ENCODE measurements at places on chromosomes 11 and 22.

- DNase-seq, result no peak
Observed at GRCh38 chr22:44497218-44497904, 672 bp downstream of the RTL6 start.

- no peak for DNase-seq
Observed at GRCh38 chr11:114790910-114791309, 112.6 kb downstream of the NXPE2 start.

DNA sequence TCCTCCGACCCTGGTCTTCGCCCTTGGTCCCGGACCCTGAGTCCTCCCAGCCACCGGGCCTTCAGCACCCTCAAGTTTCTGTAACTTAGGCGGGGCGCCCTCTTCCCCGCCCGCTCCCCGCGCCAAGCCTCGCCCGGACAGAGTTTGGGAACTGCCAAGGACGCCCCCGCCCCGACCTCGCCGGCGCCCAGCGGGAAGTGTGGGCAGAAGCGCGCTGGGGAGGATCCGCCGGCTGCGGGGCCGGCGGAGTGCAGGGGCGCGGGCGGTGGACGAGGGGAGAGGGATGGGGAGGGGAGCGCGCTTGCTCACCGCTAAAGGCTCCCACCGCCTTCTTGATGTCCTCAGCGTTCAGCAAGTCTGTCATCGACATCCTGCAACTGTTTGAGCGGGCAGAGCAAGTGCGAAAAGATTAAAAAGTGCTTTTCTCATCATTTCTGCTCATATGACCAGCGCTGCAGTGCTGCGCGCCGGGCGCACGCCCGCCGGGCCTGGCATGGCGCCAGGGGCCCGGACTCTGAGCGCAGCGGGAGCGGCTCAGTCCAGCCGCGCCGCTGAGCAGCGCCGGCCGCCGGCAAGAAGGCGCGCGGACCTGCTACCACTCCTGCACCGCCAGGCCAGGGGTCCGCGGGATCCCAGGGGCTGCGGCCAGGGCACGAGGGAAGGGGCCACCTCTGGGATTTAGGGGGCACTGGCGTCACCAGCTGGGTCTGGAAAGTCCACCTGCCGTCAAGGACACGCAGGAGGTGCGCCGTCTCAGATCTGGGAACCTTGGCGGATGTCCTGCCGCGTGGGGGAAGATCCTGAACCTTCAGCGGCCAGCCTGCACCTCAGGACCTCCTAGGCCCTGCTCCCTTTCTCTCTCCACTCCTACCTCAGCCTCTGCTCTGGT is at the start of gene PVALB:
TSS of gene PVALB (minus strand) at position 400 of the 889 bp plus-strand sequence. CDS start at position 370, 30 bp downstream.
- DNase-seq, result peak; percentile 39

DNA sequence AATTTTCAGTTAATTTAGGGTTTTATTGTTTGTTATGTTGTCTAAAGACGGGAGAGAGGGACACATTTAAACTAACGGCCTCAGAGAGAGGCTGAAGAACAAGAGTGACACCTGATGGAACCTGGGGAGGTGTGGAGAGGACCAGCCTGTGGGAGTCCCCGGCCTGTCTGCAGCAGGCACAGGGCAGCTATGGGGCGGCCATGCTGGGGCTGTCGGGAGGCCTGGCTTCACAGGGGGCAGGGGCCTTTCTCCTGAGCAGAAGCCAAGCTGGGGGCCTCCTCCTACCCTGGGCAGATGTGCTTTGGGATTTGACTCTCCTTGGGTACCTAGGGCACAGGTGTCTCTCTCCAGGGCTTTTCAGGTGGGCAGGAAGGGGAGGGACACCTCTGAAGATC is 21.9 kb downstream of the RELT start:
- no peak for DNase-seq

GRCh38 chr22:16834971-16835370 is 9.8 kb upstream of the XKR3 start:
- no peak for DNase-seq

- DNase-seq, result no peak
Observed at GRCh38 chr11:48032721-48033120, 52.4 kb downstream of the PTPRJ start.

- no peak for DNase-seq
Observed at GRCh38 chr11:111069066-111069465, 176.5 kb upstream of the POU2AF2 start.

DNA sequence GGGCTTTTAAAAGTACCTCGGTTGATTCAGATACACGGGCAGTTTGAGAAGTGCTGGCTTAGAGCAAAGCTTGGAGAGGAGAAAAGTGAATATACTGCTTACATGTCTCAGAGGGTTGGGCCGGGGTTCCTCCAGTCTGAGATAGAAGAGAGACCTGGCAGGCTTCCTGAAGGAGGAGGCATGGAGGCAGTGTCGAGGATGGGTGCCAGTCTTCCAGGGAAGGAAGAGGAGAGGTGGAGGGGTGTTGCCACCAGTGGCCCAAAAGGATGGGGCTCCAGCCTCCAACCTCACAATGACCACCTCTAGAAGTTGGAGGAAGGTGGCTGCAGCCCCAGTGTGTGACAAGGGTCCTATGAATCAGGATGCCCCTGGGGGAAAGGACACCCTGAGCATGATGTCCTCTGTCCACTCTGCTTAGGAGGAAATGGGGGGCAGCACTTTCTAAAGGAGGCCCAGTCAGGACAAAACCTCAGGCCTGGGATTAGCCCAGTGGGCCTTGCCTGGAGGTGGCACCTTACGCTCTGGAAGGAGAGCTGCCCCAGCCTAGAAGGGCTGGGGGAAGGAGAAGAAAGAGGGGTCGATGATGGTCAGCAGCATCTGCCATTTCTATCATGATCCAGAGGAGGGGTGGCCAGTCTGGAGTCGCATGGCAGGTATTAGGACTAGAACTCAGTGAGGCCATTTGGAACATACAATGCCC is 65.2 kb downstream of the CD82 start:
- DNase-seq, result no peak

DNA sequence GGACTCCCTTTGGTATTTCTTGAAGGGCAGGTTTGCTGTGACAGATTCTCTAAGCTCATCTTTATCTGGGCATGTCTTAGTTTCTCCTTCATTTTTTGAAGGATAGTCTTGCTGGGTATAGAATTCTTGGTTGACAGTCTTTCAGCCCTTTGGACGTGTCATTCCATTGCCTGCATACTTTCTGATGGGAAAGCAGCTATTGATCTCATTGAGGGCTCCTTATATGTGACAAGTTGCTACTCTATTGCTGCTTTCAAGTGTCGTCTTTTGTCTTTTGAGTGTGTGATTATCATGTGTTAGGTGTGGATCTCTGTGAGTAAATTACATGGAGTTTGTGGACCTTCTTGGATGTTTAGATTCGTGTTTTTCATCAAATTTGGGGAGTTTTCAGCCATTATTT is 21.9 kb downstream of the IGHMBP2 start:
- DNase-seq, result no peak

DNA sequence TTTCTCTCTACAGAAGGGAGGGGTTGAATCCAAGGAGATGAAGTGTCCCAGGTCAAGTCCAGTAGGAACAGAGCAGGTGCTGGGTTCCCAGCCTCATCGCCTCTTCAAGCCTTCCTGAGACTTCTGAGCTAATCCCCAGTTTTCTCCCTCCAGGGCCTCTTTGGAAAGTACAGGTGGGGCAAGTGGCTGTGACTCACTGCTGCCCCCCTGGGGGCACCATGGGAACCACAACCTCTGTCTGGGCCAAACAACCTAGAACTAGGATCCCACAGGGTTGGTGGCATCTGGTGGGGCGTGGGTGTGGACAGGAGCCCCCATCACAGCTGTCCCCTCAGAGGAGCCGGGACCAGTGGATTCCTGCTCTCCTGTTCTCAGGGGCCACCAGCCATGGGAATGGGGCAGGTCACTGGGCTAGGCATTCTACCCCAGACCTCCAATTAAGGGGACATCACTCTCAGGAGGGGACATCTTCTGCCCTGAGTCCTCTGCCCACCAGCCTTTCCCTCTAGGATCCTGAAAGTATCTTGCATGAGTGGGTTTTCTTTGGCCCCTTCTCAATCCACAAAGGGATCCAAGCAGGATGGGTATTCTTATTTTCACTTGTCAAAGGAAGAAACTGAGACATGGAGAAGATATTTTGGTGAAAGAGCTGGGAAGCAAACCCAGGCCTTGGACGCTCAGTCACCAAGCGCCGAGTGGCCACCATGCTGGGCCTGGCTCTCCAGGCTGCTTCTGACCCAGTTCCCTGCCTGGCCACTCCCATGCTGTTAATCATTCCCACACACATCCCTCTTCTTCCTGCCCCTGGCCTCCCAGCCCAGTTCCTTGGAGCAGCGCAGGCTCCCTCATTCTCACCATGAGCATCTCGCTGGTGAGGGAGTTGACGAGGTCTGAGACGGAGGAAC is 23.8 kb downstream of the LRRC10B start:
- DNase-seq, result peak; percentile 19

GRCh38 chr22:49845241-49845640 is 8.4 kb upstream of the ZBED4 start:
- DNase-seq, result no peak

- no peak for DNase-seq
Observed at GRCh38 chr11:116500026-116500946, 272.5 kb downstream of the BUD13 start.

GRCh38 chr11:46905806-46906205 is 12.5 kb downstream of the LRP4 start:
- no peak for DNase-seq

- DNase-seq, result no peak
Observed at GRCh38 chr11:96260067-96260511, 82.9 kb downstream of the MAML2 start.

- no peak for DNase-seq
Observed at GRCh38 chr22:30196880-30197336, 49.7 kb downstream of the LIF start.

- no peak for DNase-seq
Observed at GRCh38 chr11:58125469-58125868, at the start of gene OR9I1. TSS of gene OR9I1 (minus strand) at chr11:58125530. CDS start at chr11:58119444, 6,086 bp downstream.

- no peak for DNase-seq
Observed at GRCh38 chr11:63621071-63621470, 6.8 kb upstream of the PLAAT3 start.

DNA sequence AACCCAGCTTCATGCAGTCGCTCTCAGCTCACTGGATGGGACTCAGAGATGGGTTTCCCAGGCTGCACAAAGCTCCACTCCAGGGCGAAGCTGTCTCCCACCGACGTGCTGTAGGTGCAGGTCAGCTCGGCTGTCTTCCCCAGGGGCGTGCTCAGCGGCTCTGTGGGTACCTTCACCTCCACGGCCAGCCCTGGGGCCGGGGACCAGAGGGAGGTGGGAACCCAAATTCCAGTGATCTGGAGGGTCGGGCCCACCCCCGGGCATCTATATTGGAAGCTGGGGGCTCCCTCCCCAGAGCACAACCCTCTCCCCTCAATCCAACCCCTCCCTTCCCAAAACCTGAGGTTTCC is 689 bp downstream of the VSIG2 start:
- no peak for DNase-seq

GRCh38 chr22:25156736-25157135 is 42.9 kb upstream of the CRYBB3 start:
- no peak for DNase-seq

- DNase-seq, result no peak
Observed at GRCh38 chr22:31637447-31637890, 24.5 kb downstream of the PISD start.

GRCh38 chr11:33721426-33721825 is 14.8 kb downstream of the CD59 start:
- no peak for DNase-seq

- DNase-seq, result no peak
Observed at GRCh38 chr11:131749101-131749500, 378.7 kb downstream of the NTM start.

- no peak for DNase-seq
Observed at GRCh38 chr11:56345739-56346138, at the start of gene OR8K1. TSS of gene OR8K1 (plus strand) at chr11:56346039. CDS start at chr11:56346039, 0 bp downstream.

- DNase-seq, result no peak
Observed at GRCh38 chr11:120141113-120141767, 3.3 kb upstream of the TRIM29 start.

GRCh38 chr11:116929414-116930090 is 92.1 kb upstream of the APOA1 start:
- no peak for DNase-seq

DNA sequence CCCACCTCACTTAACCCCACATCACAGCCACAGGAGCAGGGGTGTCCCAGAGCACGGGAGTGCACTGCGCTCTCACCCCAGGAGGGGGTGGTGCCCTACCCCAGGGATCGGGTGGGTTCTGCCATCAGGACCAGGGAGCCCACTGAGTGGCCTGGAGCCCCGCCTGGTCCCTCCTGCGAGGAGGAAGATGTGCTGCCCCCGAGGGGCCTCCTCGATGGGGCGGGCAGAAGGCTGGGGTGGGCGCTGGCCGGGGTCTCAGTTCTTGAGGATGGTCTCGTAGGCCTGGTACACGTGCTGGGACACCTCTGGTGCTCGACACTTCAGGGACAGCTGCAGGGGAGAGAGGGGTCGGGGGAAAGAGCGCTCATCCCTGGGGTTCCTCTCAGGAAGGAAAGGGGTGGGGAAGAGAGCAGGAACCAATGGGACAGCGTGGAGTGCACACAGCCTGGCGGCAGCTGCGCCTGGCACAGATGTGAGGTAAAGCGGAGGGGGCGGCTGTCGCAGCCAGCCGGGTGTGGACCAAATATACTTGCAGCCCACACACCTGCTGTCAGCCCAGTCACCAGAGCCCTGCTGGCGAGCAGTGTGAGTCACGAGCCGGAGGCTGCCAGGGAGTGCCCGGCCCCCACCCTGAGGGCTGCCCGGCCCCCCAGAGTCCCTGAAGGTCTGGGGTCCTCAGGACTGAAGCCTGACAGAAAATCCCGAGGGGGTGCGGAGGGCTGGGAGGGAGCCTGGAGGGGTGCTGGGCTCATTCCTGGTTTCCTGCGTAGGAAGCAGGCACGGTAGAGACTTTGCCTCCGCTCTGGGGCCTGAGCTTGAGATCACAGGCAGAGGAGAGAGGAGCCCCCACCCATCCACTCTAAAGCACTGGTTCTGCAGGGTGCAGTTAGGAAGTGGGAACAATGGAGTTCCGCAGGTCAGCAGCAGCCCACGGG is 13.3 kb upstream of the RASL10A start:
- DNase-seq, result no peak

- DNase-seq, result no peak
Observed at GRCh38 chr11:86473991-86474833, 99.5 kb downstream of the CCDC81 start.

DNA sequence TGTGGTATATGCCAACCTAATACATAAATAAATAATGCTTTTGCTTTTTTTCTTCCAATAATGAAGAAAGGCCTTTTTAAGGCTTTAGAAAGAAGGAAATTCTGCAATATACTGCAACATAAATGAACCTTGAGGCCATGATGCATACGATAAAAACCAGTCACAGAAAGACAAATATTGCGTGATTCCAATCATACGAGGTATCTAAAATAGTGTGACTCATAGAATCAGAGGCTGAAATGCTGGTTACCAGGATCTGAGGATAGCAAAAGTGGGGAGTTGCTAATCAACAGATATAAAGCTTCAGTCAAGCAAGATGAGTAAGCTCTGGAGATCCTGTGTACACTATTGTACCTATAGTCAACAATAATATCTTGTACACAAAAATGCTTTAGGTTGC is 24.2 kb downstream of the MS4A6A start:
- no peak for DNase-seq

DNA sequence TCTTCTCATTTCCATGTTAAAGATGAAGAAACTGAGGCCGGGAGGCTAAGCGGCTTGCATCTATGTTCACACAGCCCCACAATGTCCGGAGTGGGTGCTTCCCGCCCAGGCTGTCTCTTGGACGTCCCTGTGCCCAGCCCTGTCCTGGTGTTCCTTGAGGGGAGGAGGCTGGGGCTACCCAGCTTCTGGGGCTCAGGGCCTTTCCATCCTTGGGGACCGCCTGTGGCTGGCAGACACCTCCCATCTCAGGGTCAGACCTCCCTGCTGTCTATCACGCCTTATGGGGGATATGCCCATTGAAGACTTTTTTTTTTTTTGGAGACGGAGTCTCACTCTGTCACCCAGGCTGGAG is 95.5 kb downstream of the WNT7B start:
- DNase-seq, result no peak
